ENCODE measurements at places on chromosomes 4 and X.

GRCh38 chr4:151015459-151016347, 619 bp upstream of the LRBA start:
- no peak for DNase-seq

DNA sequence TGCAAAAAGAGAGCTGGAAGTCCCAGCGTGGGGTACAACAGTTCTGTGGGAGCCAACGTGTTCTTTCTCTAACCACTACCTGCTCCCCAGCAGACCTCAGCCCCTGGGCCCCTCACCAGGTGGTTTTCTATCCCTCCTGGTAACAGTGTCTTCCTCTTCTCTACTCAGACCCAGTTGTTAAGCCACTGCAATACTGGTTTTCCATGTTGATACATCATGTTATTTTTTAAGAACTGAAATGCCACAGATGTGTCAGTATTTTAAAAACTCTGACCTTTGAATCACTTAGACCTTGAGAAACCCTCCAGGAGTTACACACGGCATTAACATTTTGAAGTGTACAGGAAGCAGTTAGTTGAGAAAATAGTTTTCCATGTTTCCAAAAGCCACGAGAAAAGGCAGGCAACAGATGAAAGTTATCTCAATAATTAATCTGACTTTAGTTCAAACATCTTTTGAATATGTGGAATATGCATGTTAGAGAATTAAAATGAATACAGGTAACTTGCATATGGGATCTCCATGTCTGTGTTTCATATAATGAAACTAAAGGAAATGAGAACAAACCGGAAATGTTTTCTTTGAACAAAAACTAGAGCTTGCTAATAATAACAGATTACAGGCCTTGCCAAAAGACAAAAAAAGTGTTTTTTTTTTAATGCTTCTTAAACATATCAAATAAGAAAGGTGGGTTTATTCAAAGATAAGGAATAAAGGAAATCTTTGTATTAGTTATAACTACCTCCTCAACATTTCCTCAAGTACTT, 108.8 kb downstream of the ZNF827 start:
- DNase-seq, result no peak

DNA sequence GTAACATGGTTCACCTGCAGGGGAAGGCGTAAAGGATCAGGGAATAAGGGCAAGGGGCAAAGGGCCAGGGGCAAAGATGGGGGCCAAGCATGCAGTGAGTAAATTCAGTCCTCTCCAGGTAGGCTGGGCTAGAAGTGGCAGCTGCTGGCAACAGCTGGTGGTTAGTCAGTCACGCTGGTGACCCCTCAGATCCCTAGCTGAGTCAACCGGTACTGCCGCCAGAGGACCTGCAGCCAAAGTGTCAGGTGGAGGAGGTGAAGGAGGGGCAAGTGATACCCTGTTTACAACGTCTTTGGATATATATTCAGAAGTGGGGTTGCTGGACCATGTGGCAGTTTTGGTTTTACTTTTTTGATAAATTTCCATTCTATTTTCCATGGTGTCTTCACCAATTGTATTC, 24.6 kb upstream of the NAP1L2 start:
- no peak for DNase-seq

GRCh38 chr4:109608879-109609278, 48.8 kb downstream of the MCUB start:
- DNase-seq, result no peak

DNA sequence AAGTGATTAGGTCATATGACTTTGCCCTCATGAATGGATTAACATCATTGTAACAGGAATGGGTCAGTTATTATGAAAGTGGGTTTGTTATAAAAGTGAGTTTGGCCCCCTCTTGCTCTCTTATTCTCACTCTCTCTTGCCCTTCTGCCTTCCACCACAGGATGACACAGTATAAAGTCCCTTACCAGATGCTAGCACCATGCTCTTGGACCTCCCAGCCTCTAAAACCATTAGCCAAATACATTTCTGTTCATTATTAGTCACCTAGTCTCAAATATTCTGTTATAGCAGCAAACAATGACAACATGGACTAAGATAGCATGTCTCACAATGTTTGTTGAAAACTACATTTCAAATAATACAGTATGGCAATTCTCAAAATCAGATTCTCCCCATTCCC, 59.7 kb downstream of the RWDD4 start:
- DNase-seq, result no peak

DNA sequence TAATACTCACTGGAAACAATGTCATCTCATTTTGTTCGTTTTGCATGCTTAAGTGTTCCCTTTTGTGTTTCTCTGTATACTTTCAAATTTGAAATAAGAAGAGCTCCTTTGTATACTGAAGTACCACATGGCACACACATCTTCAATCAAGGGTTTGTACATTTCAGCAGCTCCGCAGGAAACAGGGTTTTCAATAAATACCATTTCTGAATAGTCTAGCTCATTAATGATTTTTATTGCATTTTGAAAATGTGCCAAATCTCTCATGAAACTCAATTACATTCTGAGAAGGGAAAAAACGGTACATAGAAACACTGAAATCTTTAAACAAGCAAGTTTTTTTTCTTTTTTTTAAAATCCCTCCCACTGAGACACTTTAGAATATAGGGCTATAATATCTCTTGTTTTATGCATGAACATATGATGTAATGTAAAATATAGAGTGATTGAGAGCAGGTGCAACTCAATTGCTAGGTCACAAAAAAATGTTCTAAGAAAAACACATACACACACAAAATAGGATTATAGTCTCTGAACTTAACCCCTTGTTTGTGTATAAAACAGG, 914.2 kb upstream of the PCDH7 start:
- no peak for DNase-seq

DNA sequence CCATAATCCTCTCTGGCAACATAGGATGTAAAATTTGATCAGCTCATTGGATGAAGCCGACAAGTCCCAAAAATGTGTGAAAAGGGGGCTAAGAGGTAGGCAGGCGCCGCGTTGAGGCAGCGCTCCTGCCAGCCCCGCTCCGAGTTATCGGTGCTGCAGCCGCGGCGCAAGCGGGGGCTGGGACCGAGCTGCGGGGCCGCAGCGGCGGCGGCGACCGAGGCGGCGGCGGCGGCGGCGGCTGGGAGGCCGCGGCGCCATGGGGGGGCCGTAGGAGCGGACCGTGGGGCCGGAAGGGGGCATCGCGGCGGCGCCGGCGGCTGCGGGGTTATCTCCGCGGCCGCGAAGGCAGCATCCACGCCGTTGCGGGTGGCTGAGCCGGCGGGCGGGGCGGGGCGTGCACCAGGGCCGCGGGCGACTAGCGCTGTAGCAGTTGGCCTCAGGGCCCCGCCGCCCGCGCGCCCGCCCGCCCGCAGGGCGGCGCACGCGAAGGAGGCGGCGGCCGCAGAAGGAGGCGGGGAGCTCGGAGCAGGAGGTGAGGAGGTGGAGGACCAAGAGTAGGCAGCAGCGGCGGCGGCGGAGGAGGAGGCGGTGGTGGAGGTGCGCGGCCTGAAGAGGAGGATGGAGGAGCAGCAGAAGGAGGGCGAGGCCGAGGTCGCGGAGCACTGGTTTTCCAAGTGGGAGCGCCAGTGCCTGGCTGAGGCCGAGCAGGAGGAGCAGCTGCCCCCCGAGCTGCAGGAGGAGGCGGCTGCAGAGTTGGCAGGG, 126.0 kb upstream of the CXorf66 start:
- DNase-seq, result no peak

DNA sequence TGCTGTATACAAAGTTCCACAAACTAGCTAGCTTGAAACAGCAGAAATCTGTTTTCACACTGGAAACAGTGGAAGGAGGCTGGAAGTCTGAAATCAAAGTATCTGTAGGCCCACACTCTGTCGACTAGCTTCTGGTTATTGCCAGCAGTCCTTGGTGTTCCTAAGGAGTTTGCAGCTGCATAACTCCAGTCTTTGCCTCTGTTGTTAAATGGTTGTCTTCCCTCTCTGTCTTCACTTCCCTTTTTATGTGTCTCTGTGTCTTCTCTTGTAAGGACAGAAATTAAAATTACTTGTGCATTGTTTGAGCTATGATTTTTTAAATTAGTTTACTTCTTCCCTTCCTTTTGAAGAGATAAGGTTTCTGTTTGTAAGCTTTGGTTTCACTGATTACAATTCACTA, 8.2 kb downstream of the MTHFD2L start:
- no peak for DNase-seq

- no peak for DNase-seq
These were observed 282.2 kb upstream of the SLIT2 start for GRCh38 chr4:19969492-19969891.

GRCh38 chr4:180618396-180618795, 1624.8 kb upstream of the TENM3 start:
- no peak for DNase-seq

- DNase-seq, result peak; percentile 81
These were observed 22.0 kb downstream of the SPARCL1 start for GRCh38 chr4:87506974-87507701.

DNA sequence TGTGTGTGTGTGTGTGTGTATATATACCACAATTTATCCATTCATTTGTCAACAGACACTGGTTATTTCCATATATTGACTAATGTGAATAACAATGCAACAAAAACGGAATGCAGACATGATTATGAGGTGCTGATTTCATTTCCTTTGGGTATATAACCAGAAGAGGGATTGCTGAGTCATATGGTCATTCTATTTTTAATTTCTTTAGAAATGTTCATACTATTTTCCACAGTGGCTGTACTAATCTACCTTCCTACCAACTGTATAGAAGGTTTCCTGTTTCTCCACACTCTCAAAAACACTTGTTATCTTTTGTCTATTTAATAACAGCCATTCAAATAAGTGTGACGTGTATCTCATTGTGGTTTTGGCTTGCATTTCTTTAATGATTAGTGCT, 269.9 kb downstream of the OPHN1 start:
- no peak for DNase-seq

DNA sequence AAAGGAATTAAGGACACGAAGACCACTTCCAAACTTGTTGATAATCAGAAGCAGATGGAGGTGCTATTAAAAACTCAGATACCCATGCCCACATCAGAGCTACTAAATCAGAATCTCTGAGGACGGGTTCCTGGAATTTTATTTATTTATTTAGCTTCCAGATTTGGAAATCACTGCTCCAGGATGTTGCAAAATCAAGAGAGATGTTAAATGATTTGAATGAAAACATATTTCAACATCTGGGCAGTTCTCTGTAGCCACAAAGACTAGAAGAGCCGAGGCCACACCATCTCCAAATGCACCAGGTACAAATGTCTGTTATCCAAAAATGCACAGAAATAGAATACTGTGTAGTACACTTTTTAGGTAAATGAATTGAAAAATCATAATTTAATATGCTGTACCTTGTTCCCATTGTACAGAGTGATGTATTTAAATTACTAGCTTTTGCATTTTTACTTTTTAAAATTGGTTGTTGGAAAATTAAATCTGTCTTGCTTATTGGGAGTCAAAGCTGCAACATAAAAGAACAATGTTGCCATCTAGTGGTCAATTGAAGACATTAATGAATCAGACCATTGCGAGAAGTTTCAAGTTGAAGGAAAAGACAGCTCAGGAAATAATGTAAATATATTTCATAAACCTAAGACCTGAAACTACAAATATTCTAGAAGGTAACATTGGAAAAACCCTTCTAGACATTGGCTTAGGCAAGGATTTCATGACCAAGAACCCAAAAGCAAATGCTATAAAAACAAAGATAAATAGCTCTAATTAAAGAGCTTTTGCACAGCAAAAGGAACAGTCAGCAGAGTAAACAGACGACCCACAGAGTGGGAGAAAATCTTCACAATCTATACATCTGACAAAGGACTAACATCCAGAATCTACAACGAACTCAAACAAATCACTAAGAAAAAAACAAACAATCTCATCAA, 151.3 kb upstream of the TTC29 start:
- DNase-seq, result peak; percentile 39

GRCh38 chr4:168390041-168390440, 71.5 kb upstream of the DDX60 start:
- no peak for DNase-seq

DNA sequence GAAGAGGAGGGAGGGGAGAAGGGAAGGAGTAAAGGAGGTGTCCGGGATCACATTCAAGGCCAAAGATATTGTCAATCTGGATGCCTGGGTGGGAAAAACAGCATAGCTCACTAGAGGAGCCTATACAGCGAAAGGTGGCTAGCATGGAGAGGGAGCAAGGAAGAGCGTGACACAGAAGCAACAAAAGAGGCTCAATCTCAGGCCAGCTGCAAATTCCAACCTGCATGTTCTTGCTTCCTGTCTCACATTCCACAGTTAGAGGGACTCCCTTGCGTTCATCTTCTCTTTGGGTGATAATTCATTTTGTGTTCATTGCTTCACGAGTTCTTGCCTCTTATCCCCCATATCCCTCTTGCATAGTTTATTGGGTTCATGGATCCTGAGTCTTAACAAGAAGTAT, 3.0 kb upstream of the CLNK start:
- DNase-seq, result no peak

GRCh38 chrX:133655275-133656265, 240.3 kb upstream of the GPC4 start:
- no peak for DNase-seq

DNA sequence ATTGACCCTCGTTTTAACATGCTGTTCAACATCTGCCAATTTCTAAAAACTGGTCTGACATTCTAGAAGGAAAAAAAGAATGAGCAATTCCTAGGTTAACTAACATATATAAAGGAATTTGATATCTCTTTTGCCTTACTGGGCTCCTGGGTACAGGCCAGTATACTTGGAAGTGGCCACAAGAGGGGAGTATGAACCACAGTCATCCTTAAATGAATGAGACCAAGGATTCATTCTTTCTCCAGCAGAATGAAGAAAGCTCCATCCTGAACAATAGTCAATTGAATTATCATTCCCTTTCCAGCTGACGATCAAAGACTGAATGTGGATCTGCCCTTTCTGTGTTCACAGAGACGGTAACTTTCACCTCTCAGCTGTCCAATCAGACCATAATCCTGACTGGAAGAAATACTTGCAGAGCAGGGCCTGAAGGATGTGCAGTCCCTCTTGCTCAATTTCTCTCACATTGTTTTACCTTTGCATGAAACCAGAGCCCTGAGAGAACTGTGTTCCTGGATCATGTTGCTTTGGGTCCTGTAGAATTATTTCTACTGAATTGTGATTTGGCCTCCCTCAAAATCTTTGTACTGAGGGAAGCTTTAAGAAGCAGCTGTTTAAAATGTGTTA, 14.8 kb upstream of the SPARCL1 start:
- peak; percentile 41 for DNase-seq

- DNase-seq, result no peak
These were observed 77.2 kb downstream of the SH3KBP1 start for GRCh38 chrX:19810006-19810774.

DNA sequence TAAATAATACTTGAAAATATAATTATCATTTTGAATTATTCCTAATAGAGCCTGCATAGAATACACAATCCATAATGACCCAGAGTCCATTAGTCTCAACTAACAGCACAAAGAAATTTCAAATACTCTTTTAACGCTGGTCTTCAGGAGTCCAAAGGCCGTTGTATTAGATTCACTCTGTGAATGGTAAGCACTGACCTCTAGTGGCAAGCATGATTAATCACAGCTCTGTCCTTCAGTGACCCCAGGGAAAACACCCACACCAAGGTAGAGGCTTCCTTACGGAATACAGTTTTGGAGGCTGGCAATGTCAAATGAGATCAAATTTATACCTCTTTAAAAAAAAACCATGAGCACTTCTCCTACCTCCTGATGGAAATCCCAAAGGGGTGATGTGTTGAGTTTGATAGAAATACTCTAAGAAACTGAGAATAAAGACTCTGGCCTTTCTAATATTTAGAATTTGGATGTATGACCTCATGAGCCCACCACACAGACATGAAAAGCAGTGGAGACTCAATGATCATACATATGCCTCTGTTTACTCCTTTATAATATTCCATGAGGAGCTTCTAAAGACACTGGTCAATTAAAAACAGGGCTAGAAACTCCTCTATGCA, 147.2 kb upstream of the DKK2 start:
- peak; percentile 31 for DNase-seq

Data from HS-5 (cell line).